ENCODE measurements at places on chromosomes 3 and 15.

DNA sequence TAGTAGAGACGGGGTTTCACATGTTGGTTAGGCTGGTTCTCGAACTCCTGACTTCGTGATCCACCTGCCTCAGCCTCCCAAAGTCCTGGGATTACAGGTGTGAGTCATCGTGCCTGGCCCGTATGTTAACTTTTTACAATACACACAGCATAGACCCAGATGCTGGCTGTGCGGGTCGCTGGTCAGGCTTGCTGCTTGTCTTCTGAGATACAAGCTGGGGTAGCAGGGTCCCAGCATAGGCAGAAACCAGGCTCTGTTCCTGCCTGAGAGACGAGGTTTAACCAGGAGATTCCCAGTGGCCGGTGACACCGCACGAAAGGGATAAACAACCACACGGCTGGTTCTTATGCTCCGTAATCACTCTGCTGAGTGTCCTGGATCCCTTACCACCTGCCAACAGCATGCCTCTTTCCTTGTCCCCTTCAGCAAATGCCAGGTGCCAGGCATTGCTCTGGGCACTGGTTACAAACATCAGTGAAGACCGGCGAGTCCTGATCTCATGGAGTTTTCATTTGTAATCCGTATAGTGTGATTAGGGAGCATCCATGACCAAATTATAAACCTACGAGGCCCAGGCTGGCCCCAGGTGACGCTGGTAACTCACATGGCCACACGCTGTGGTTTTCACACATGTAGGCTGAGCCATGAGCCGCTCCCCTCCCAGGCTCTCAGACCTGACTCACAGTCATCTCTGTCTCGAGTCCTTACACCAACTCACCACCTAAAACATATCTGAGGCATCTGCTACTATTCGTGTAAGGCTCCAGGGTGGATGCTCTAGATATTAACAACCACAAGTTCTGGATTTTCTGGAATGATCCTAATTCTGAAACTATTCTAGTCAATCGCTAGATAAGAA, 125.7 kb downstream of the PDZRN3 start:
- no peak for DNase-seq

DNA sequence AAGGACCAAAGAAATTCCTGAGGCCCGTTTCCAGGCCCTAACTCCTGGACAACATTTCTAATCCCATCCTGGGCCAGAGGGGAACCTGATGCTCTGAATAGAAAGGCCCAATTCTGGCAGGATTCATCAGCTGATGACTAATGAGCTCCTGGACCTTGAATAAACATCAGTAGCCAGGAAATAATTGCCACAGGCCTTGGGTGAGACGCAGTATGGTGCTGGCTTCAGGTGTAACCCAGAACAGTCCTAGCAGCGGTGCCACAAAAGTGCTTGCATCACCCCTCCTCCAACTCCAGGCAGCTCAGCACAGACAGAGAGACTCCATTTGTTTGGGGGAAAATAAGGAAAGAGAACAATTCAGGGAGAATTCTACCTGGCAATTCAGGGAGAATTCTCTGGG, 184.7 kb upstream of the POU1F1 start:
- no peak for DNase-seq

- no peak for DNase-seq
Observed at GRCh38 chr15:83115831-83116565, 8.6 kb downstream of the TM6SF1 start.

GRCh38 chr3:31373681-31374080, 159.0 kb upstream of the STT3B start:
- DNase-seq: no peak

- no peak for DNase-seq
Observed at GRCh38 chr15:91336687-91337086, 236.6 kb downstream of the SV2B start.

DNA sequence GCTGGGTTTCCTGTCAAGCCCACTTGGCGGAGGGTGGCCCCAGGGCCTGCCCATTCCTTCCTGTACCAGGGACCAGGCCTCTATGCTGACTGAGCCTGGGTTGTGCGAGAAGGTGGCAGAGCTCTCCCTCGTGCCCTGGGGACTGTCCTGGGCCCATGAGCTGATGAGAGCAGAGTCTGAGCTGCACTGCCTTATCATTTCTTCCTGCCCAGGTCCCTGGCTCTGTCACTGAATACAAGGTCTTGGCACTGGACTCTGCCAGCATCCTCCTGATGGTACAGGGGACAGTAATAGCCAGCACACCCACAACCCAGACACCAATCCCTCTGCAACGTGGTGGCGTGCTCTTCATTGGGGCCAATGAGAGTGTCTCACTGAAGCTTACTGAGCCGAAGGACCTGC, 7.5 kb downstream of the MPI start:
- no peak for DNase-seq

GRCh38 chr3:32495085-32495484, 7.6 kb downstream of the CMTM6 start:
- no peak for DNase-seq

- no peak for DNase-seq
Observed at GRCh38 chr3:168552251-168552650, 456.5 kb upstream of the GOLIM4 start.

DNA sequence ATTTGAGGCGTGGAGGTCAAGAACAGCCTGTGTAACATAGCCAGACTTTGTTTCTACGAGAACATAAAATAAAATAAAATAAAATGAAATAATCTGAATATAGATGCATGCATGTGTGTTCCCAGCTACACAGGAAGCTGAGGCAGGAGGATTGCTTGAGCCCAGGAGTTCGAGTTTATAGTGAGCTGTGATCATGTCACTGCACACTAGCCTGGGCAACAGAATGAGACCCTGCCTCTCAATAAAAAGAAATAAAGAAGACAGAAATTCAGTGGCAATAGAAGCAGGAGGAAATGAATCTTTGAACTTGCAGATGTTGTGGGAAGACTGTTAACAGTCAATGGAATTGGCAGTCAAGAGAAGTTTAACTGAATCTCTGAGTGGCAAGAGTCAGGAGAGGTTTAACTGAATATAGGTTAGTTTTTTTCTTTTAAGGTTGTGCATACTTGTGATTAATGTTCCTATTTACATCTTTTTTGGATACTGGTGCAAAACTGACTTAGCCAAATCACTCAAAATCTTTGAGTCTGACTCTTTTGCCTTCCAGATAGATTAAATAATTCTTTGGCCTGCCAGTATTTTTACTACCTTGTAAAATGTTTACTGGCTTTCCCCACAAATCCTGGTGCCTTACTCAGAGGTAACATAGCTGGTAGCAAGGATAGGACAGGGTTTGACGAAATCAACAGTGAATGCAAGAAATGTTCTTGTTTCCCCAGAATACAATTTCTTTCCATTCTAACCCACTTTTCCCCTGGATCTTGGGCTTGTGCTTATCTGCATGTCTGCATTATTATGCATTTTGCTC, 361.4 kb downstream of the PDCD6IP start:
- no peak for DNase-seq

- no peak for DNase-seq
Observed at GRCh38 chr3:193510154-193510553, 44.5 kb downstream of the ATP13A4 start.

GRCh38 chr3:135891121-135891520, 74.4 kb upstream of the PPP2R3A start:
- DNase-seq: no peak

DNA sequence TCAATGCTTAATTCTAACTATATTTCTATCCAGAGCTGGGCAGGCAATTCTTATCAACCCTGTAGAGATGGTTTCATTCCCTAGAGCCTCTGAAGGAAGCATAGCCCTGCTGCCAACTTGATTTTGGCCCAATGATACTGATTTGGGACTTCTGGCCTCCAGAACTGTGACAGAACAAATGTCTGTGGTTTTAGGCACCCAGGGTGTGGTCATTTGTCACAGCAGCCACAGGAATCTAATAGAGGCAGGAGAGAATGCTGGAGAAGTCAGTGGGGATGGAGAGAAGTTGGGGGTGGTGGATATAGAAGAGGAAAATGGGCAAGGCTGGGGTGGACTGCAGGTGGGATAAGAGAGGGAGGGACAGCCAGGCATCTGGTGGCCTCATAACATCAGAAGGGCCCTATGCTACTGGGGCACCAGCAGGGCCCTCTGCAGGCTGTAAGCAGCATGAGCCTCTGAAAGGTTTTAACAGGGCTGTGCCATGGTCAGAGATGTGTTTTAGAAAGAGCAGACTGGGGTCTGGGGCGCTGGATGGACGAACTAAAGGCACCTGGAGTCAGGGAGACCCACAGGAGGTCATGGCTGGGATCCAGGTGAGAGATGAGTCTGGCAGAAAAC, 19.8 kb downstream of the MRPS11 start:
- DNase-seq: no peak

DNA sequence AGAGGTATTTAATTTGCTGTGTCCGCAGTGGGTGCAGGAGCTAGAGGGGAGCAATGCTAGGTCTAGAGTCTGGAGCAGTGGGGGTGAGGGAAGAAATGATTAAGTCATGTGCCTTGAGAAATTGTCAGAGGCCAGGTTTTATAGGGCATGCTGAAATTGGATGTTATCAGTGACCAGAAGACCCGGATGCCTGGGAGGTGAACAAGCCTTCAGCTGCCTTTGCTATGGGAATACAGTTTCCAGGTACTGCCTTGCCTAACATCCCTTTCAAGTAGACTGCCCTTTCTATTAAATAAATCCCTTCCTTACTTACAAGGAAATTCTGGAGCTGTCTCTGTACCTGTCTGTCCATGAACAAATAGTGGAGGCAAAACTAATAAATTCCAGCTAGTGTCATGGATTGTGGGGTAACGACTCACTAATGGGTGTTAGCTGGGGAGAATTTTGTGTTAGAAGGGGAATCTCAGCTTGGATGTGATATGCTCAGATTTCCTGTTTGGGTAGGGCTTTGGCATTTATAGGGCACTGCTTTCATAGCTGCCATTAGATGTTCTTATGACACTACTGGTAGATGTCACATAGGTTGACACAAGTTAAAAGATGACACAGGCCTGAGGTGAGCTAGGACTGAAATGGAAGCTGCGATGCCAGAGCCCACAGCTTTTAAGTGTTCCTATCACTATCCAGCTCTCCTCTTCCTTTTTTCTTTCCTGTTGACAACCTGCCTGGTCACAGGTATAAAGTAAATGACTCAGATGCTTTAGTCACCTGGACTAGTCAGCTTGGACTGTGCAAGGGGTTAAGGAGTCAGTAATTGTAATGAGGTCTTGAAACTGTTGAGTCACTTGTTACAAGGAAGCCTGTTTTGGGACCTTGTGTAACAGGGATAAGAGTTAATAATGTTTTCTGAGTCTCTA, 21.3 kb downstream of the CHD2 start:
- no peak for DNase-seq

GRCh38 chr3:13063225-13063624, 10.0 kb downstream of the IQSEC1 start:
- DNase-seq: no peak

DNA sequence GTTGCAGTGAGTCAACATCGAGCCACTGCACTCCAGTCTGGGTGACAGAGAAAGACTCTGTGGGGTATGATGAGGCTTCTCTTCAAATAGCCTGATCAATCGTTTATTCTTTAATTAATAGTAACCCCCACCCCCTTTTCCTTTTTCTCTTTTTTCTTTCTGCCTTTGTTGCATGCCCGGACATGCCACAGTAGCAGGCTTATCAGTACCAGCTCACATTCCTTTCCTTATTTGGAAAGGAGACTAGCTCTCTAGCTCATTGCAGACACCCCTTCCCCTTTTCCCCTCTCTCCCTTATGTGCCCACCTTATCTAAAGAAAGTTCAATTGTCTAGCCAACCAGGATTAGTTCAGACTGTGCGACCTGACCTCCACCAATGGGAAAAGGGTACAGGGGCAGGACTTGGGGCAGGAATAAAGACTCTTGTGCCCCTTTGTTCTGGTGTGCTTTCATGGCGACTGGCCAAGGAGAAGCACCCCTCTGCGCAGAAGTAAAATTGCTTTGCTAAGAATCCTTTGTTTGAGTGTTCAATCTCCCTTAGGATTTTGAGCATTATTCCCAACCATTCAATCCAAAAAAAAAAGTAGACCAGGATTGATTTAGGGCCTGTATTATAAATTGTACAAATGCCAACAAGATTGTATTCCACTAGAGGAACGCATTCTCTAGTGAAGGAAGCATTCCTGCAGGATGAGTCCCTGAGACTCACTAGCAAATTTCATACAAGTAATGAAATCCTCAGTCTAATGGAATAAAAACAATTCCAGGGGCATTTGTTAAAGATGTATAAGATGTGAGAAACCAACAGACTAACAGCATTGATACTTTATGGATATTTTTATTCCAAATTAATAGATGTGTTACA, 95.8 kb upstream of the SNRPN start:
- no peak for DNase-seq

GRCh38 chr3:194163697-194164096, 27.7 kb downstream of the HES1 start:
- no peak for DNase-seq

- DNase-seq: no peak
Observed at GRCh38 chr3:55567615-55568014, 80.5 kb upstream of the WNT5A start.

- no peak for DNase-seq
Observed at GRCh38 chr15:55589287-55589686, 1.1 kb upstream of the PYGO1 start.

DNA sequence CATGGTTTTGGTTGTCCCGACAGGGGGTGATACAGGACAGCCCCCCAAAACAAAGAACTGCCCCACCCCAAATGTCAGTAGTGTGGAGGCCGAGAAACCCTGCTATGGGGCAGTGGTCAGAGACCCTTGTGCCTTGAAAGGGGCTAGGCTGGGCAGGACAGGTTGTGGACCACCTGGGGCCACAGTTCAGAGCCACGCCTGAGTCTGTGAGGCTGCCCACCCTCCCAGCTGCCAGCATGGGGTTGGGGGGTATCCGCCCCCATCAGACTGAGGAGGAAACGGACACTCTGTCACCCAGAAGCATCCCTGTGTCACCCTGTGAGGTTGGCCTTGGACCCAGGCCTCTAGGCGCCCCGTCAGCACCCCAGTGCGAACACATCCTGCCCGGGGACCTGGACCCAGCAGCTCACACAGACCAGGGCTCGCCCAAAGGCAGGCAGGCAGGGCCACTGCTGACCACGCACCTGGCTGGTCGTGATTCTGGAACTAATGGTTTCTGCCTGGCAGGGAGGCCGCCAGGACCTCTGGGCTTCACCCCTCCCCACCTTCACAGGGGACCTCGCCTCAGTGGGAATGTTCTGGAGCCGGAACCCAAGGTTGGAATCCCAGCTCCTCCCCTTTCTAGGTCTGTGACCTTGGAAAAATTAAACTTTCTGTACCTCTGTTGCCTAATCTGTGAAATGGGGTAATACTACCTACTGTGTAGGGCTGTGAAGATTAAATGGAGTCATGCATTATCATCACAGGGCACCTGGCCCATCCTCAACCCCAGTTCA, 1.4 kb downstream of the SLC41A3 start:
- peak; percentile 4 for DNase-seq

Data from HEK293T (cell line).